ENCODE measurements at places on chromosomes 4 and X. TPM values are rescaled to one million over a fixed set of nuclear protein-coding genes. Genes with fewer than 3 reads are reported as not detected.

CSAG1 gene
- total RNA-seq: not detected

WAS gene
- total RNA-seq: 4.9 TPM

DNA sequence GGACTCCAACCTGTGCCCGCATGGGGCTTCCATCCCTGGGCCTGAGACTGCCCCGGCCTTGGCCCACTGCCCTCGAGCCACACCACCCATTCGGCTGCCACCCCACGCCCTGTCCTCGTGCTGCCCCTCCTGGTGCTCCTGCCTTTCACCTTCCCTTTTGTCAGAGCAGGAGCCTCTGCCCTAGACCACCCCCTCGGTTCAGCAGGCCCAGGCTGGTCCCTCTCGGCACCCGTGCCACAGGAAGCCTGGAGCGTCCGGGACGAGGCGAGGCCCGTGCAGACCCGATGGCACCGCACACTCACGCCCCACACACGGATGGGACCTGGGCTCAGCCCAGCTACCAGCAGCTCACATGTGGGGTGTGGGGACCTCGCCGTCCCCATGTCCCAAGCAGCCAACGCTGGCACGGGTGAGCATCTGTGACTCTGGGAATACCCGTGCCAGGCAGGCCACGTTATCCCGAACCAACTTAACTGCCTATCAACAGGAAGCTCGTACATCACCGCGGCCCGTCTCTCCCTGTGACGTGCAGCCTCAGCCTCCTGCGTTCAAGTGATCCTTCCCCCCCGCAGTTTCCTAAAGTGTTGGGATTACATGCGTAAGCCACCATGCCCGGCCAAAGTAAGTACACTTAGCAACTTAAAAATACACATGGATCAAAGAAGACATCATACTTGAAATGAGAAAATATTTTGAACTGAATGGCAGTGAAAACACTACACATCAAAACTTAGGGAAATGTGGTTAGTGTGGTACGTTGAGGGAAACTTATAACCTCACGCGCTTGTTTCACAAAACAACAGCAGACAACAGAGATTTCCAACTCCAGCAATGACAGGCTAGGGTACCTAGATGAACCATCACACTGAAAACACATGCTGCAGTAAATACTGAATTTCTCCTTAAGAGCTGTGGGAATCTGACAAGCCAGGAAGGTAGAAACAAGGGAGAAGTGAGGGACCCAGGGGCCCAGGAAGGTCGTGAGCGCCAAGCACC, 29.0 kb downstream of the LRPAP1 start:
- no peak for DNase-seq

- no peak for DNase-seq
These were observed 18.4 kb downstream of the MAML3 start for GRCh38 chr4:140135529-140136088.

DNA sequence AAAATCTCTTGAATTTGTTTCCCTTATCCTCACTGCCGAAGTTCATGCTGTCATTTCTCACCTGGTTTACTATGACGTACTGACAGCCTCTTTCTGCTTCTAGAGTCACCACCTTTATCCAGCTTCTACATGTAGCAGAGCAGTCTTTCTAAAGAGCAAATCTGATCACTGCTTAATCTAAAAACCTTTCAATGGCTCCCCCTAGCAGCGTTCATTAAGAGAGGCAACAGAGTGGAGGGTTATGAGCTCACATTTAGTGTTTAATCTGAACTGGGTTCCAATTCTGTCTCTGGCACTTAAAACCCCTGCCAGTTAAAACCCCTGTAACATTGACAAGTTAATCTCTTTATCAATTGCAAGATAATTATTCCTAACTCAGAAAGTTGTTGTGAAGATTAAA, 4.4 kb downstream of the RBPJ start:
- DNase-seq: no peak

DNA sequence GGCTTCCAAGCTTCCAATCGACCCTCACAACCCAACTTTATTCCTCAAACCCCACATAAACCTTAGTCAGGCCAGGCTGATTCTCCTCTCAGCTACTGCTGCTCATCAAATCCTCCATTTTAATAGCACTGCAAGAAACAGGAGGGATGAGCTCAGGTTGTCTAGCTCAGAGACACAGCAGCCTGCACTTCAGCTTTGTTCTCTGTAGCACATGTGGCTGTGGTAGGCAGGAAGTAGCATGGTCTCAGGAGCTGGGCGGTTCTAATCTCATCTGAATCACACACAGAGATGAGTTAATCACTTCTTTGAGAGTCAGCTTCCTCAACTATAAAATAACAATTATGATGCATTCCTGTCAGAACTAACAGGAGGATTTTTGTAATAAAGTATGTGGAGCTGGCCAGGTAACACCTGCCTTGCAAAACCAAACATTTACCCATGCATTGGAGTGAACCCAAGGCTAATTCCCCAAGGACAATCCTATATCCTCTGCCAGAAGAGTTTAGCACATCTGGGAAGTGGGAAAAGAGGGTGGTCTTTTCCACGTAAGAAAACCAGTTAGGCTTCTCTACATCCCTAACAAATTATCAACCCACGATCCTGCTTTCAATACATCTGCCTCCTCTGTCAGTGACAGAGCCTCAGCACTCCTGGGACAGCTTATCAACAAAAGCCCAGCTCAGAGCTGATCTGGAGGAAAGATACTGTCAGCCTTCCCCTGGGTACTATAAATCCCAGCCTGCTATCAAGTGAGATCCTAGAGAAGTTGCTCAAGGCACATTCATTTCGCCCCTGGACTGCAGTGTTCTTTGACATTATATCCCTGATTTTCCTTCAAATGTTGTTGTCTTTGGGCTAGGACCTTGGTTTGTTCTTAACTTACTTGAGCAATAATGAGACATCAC, 32.8 kb downstream of the ELOVL6 start:
- peak; percentile 48 for DNase-seq

MAP3K15 gene
- 0.25 TPM for total RNA-seq

- no peak for DNase-seq
These were observed 22.2 kb upstream of the MANBA start for GRCh38 chr4:102783006-102783405.

GRCh38 chr4:125482822-125483221, 168.1 kb downstream of the FAT4 start:
- DNase-seq: no peak

DNA sequence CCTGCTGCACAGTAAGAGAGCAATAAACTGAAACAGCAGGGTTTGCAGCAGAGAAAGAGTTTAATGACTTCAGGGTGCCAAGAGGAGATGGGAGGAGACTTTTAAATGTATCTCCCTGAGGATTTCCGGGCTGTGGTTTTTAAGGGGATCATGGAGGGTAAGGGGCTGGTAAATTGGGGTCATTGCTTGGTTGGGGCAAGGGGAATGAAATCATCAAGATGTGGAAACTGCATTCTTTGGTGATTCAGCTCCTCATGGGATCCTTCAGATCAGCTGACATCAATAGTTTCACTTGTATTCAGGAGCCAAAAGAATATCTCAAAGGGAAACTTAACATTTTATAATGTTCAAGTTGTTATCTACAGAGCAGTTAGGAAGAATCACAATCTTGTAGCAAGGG, 174.3 kb upstream of the ANXA10 start:
- DNase-seq: no peak

- no peak for DNase-seq
These were observed 11.3 kb upstream of the PHKA2 start for GRCh38 chrX:18995221-18995620.

DNA sequence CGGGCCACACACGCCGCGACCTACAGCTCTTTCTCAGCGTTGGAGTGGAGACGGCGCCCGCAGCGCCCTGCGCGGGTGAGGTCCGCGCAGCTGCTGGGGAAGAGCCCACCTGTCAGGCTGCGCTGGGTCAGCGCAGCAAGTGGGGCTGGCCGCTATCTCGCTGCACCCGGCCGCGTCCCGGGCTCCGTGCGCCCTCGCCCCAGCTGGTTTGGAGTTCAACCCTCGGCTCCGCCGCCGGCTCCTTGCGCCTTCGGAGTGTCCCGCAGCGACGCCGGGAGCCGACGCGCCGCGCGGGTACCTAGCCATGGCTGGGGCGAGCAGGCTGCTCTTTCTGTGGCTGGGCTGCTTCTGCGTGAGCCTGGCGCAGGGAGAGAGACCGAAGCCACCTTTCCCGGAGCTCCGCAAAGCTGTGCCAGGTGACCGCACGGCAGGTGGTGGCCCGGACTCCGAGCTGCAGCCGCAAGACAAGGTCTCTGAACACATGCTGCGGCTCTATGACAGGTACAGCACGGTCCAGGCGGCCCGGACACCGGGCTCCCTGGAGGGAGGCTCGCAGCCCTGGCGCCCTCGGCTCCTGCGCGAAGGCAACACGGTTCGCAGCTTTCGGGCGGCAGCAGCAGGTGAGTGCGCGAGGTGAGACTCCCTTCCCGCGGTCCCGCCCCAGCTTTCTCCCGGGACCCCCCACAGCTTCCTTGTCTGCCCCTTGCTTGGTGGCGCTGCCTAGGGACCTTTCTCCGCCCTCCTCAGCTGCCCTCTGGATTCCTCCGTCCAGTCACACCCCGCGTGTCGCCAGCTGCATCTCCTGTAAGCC, 678 bp downstream of the BMP3 start:
- peak; percentile 32 for DNase-seq

DNA sequence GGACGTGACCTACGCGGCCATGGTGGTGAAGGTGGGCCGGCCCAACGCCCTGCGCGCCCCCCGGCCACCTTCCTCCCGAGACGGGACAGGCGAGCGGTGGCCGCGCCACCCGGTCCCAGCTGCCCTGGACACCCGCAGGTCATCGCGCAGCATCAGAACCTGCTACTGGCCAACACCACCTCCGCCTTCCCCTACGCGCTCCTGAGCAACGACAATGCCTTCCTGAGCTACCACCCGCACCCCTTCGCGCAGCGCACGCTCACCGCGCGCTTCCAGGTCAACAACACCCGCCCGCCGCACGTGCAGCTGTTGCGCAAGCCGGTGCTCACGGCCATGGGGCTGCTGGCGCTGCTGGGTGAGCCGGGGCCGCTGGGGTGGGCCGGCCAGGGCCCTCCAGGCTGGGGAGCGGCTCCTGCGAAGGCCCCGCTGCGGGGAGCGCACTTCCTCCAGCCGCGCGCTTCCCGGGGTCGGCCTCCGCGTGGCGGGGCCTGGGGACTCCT, 9.0 kb upstream of the SLC26A1 start:
- no peak for DNase-seq

CLGN gene
- 0.40 TPM for total RNA-seq

- DNase-seq: no peak
These were observed 19.3 kb downstream of the YIPF7 start for GRCh38 chr4:44632089-44632488.

DNA sequence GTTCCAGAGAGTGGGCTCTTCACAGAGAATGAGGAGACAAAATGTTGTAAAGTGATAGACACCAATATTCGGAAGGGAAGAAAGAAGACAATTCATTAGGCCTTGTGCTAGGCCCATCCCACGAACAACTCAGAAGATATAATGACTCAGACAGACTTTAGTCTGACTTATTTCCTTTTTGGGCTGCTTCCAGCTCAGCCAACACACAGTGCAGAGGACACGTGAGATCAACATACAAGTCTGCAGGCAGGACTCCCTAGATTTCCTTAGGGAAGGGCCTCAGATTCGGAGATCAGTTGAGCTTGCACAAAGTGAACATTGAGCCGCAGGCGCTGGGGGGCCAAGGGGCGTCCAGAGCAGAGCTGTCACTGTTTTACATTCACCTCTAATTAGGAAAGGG, 290.7 kb upstream of the TENM3 start:
- peak; percentile 23 for DNase-seq

GRCh38 chrX:117400005-117400404, 716.6 kb downstream of the KLHL13 start:
- no peak for DNase-seq

ERCC6L gene
- 1.7 TPM for total RNA-seq

GYG2 gene
- total RNA-seq: 12.8 TPM

DNA sequence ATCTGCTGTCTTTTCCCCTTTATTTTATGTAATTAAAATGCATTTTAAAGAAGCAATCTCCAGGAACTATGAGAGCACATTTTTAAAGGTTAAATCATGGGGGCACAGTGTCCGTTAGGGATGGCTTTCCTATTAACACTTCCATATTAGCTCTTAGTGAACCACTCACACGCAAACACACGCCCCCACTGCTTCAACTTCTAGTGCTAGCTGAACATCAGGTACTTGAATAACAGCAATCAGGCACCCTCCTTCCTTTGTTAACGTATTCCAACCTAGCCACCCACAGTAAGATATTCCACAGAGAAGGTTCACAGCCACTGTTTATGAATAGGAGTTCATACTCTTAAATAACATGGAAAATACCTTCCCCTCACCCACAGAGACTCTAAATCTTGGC, 9.3 kb downstream of the TMEM255A start:
- DNase-seq: no peak

DNA sequence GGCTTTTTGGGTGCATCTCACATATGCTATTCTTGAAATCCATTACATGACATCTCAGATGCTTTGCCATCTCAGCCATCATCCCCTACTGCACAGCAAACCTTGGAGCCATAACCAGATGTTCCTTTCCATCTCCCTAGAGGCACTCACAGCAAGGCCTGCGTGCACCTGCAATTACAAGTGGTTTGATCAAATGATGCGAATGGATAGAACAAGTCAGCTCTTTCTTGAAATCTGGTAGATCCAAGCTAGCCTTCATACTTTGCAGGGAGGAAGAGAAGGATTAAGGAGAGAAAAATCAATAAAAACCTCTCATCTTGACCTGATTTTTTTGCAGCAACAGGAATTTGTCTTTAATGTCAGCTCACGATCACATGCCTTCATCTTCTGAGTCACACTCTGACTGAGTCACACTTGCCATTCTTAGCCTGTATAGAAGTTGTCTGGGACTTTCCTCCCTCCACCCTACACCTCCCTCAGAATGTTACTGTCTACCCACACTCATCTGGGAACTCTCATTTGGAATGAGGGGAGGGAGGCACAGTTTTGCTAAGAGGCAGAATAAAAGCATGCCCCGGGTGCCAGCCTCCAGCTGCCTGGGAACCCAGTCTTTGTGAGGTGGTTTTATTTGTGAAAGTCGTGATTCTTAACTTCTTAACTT, 11.9 kb upstream of the TRIML1 start:
- DNase-seq: no peak

DNA sequence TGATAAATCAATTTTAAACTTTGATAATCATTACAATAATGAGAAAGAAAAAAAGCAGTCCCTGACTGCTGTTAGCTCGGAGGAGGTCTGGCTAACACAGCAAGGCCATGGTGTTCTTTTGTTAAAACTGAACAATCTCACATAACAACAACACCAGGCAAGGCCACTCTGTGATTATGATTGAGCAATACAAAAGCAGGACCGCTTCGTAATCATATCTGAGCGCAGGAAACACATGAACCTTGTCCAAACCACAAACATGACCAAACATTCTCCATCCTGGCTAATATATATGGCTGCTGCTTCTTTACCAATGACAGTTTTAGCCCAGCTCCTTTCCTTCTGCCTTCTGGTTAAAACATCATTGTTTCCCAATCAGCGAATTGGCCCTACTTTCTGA, 76.8 kb upstream of the DDX53 start:
- no peak for DNase-seq

OTC gene
- total RNA-seq: 2.6 TPM

- no peak for DNase-seq
These were observed 1480.5 kb upstream of the IGFBP7 start for GRCh38 chr4:58590722-58591121.

GRCh38 chr4:150130933-150131332, 52.7 kb downstream of the DCLK2 start:
- no peak for DNase-seq

GRCh38 chr4:8277356-8278008, 7.9 kb downstream of the HTRA3 start:
- DNase-seq: no peak

Measured in colonic mucosa (tissue), 4 donors.